ENCODE measurements at places on chromosomes 4 and X.

- DNase-seq, result no peak
Observed at GRCh38 chr4:40829586-40829985, 79.8 kb downstream of the NSUN7 start.

DNA sequence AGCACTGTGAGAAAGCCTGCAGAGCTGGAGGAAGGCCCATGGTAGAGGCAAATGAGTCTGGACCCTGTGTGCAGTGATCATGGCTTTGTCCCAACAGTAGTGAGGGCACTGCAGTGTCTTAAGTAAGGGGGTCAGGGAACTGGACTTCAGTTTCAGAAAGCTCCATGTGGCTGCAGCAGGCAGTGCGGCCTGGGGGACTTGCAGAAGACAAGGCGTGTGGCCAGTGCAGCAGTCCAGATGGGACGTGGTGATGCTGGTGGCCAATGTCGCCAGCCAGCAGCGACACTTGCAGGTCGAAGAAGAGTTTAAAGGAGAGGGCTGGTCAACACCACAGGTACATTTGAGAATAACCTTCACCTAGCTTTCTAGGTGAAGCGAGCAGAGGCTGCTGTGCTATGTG lies 113.4 kb downstream of the ZNF827 start:
- DNase-seq, result no peak

- DNase-seq, result no peak
Observed at GRCh38 chrX:119763181-119763580, 4.8 kb downstream of the SOWAHD start.

DNA sequence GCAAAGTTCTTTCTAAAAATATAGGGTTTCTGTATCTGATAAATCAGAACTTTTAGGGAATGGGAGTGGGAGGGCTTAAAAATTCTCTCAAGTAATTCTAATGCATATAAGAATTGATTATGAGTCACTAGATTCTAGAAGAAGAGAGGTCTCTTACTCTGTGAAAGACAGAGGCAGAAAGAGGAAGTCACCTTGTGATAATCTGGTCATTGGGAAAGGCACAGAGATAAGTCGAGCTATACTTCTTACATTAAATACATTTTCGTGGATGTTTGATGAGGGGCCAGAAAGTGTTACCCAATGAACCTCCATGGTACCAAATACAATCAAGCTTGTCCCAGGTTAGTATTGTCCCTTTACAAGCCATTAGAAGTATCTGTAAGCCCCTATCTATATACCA lies 134.4 kb downstream of the MAD2L1 start:
- DNase-seq, result no peak

DNA sequence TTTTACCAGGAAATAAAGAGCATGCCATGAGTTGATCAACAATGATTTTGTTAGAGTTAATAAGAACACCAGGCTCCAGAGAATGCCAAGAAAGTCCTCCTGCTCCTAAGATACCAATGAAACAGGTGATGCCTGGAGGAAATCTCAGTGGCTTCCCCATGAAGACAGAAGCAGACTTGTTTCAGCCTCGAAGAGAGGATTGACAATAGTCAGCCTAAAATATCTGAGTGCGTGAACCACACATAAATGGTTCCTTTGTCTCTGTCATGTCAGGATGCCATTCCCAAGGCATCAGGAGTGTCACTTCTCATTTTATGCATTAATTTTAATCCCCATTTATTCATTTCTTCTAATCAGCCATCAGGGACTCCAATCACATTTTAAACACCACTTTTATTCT lies 69.6 kb downstream of the PHOX2B start:
- no peak for DNase-seq

DNA sequence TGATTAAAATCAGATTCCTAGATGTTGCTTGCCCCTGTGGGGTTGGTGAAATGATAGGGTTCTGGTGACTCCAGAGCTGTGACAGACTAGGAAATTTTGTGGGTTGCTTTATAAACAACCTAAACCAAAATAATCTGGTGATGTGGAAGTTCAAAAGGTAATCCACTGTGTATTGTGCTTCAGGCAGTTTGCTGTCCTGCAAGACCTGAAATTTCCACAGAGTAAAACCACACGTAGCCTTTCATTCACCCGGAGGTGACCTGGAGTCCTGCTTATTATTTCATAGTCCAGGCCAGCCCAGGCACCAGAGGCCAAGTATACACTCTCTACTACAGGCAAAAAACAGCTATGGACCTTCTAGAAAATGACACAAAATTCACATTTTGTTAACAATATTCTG lies 114.6 kb upstream of the CBR4 start:
- DNase-seq, result no peak

Data from GOT3 (cell line).